ENCODE measurements at places on chromosomes 4 and X.

DNA sequence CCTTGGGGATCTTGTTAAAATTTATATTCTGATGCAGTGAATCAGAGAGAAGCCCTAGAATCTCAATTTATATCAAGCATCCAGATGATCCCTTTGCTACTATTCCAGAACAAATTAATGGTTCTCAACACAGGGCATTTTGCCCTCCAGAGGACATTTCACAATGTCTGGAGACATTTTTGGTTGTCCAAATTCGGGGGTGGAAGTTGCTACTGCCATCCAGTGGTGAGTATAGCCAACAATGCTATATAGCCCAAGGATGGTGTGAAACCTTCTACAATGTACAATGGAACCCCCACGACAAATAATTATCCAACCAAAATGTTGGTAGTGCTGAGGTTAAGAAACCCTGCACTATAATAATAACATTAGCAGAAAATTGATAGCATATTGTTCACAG lies 2440.0 kb downstream of the PCDH7 start:
- peak; percentile 5 for DNase-seq

GRCh38 chr4:110610940-110611831 lies 11.7 kb downstream of the PITX2 start:
- DNase-seq = no peak

- DNase-seq = peak; percentile 63
Measured at GRCh38 chrX:21993265-21993664, 38.9 kb upstream of the PHEX start.

DNA sequence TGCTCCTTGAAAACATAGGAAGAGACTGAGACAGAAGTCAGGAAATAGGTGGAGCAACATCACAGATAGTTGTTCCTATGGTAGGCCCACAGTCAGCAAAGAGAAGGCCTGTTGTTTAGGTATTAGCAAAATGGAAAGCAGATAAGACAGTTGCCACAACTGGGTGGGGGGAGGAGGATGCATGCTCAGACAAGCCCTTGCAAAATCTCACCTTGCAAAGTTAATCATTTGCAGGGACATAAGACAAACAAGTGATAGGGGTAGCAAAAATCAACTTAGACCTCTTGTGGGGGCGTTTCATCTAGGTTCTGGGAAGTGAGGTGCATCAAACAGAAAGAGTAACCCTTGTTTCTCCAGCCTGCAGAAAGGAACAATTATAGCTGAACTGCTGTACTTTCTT lies 30.7 kb downstream of the SERPINA7 start:
- no peak for DNase-seq

DNA sequence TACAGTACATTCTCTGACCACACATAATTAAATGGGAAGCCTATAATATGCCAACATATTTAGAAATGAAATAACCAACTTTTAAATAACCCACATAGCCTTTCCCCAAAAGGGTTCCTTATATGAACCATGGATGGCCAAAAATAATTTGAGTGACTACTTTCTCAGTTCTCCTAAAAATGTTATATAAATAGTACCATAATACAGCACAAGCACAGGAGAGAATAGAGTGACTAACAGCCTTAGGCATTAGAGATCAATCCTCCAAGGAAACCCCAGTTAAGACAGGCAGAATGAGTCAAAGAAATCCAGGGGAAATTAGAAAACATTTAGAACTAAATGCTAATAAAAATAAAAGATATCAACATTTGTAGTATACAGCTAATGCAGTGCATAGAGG lies 50.2 kb downstream of the ANKRD17 start:
- no peak for DNase-seq

DNA sequence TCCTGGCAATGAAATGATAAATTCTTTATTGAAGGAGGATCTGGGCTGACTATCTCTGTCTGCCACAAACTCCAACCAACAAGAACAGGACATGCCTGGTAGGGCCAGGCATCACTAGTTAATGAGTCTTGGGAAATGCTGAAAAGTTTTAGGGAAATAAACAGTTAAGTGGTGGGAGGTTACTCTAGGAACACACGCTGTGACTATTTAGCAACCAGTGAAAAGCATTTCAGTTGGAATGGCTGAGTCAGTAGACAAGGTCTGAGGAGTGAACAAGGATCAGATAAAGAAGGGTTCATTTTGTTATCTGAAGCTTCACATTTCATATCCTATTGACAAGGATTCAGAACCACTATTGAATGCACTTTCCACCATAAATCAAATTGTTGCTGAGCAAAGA lies 394.9 kb upstream of the BOD1L1 start:
- no peak for DNase-seq

- no peak for DNase-seq
Measured at GRCh38 chr4:8741513-8742226, 130.0 kb downstream of the HMX1 start.

DNA sequence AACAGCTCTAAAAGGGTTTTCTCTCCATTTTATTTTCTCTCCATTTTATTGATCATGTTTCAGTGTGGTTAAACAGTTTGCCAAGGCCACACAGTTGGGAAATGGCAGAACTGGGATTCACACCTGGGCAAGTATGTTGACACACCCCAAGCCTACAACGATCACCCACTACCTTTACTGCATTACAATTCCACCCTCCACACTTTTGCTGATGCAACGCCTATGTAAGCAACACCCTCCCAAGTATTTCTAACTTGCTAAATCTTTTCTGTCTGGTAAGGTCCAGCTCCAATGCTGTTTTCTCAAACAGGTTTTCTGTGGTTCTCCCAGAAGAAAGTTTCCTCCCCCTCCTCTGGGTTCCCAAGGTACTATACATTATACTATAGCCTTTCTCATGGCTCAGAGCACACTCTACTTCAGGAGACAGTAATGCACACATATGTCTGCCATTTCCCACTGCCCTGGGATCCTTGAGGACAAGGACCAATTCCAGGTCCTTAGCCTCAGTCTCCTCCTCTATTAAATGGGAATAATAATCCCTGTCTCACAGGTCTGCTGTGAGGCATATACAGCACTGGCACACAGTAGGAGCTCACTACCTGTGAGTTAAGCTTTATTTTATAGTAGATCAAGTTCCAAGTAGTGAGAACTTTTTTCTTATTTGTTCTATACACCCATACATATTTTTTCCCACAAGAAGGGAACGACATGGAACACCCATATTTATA lies 27.9 kb downstream of the IQSEC2 start:
- no peak for DNase-seq

DNA sequence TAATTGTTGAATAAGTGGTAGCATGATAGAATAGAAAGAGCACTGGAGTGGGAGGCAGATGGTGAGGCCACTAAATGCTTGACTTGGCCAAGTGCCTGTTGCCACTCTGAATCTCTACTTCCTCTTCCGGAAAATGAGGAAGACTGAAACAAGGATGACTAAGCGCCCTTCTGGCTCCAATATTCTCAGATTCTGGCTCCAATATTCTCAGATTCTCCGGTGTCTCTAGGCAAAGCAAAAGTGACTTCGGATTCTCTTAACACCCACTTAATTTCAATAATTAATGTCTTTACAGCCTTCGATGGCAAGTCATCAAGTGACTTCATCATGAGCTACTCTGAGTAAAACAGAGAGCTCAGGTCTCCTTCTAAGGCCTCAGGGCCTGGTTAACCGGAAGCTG lies 402.2 kb upstream of the FGF13 start:
- DNase-seq = peak; percentile 26

GRCh38 chr4:81214144-81214880 lies 710 bp downstream of the PRKG2 start:
- DNase-seq = peak; percentile 19

GRCh38 chr4:21013501-21013900 lies 313.2 kb downstream of the PACRGL start:
- DNase-seq = no peak

GRCh38 chr4:7738458-7739076 lies 201.1 kb downstream of the AFAP1 start:
- peak; percentile 94 for DNase-seq

GRCh38 chrX:133546441-133546840 lies 131.2 kb upstream of the GPC4 start:
- DNase-seq = no peak

DNA sequence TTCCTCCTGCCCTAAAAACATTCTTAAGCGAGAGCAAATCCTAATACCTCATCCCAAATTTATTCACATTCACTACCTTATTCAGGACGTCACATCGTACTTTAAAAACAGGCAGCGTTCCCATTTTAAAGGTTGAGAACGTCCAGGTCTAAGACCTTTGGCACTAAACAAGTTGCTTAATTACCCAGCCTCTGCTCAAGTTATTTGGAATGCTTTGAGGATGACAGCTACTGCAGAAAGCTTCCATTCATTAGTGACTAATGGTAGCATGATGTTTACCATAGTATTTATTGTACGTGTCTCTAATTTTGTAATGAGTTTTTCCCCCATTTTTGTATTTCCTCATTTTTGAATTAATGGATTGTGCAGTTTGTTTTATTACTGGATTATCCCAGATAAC lies 1.5 kb downstream of the USP38 start:
- no peak for DNase-seq

GRCh38 chr4:6493658-6494304 lies 21.4 kb upstream of the PPP2R2C start:
- DNase-seq = no peak

DNA sequence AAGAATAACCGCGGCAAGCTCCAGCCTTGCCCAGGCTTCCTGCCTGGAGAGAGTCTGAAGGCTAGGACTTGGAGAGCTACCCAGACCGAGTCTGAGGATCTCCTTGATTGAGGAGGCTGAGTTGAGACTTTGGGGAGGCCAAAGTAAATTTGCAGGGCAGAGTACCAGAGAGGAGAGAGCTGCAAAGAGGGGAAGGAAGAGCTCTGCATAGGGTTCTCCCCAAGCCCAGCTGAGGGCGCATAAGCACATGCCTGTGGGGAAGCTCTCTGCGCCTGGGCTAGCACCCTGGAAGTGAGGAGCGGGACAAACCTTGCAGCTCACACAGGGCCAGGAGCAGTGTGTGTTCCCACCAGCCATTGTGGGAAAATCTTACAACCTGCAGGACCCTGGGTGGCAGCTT lies 56.1 kb downstream of the FAM193A start:
- peak; percentile 74 for DNase-seq

DNA sequence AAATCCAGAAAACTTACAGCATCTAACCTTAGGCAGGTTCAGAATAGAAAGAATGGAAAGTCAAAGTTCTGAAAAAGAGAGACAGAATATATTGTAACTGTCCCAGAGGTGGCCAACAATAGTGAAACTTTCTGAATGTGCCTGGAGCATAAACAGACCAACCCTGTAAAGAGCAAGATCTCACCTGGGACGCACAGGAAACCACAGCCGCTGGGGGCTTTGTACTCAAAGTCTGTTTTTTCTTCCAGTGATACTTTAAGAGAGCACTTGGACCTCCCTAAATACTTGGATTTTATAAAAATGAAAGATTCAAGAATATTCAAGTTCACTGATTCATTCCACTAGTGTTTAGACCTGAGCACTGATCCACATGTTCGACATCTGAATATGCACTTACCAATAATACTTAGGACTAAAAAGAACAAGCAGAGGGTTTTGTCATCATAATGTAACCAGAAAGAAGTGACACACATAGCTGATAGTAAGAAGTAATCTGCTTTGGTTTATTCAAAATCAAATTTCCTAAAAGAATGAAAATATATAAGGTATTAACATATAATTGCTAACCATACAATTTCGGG lies 35.3 kb downstream of the ARAP2 start:
- DNase-seq = no peak

DNA sequence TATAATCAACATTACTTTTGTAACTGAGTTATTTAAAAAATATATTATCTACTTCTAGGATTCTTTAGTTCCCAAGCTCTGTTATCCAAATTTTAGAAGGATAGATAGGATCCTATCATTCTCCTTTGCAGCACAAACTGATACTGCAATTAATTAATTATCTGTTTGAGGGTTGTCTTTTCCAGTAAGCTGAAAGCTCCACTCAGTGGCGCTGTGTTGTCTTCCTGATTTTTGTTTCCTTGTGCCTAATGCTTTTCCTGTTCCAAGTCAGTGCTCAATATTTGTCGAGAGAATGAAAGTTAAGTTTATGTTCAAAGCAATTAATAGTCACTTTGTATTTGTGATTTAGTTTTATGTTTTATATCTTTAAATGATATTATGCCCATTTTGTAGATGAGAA lies 107.4 kb upstream of the ANK2 start:
- DNase-seq = no peak

GRCh38 chrX:151006410-151007109 lies 23.4 kb downstream of the HMGB3 start:
- DNase-seq = no peak

DNA sequence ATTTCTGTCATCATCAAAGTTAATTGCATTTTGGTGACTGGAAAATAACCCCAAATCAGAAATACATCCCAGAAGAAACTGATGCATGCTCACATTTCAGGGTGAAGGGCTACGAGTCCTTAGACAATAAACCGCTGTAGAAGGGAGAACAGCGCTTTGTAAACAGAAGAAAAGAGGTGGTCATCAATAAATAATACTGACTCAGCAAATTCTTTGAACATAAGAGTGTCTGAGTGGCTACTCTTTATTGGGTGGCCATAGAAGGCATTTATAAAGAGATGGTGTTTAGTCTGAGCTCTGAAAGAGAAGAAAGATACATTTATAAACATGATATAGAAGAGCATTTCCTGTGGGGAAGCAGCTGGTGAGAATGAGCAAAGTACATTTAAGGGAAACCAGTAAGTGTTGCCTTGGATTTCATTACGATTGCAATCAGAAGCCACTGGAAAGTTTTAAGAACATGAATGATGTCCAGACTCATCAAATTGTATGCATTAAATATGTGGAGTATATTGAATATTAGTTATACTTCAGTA lies 246.9 kb upstream of the GIMD1 start:
- peak; percentile 12 for DNase-seq

DNA sequence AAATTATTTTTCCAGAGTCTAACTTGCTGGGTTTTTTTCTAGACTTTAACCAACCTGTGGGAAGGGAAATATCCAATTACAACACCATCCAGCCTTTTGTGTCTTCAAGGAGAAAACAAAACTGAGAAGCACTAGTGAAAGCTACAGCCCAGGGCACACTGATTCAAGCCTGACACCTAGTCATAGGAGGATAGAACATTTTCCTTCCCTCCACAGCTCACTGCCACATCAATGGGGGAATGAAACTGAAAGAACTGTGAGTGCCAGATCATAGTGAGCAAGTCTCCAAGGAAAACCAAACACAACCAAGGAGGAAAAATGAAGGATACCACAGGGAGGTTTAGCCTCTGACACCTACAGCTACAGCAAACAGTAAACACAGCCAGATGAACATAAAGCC lies 43.3 kb upstream of the MAGEA8 start:
- DNase-seq = no peak
